ENCODE measurements at places on chromosomes 11 and 22.

- no peak for DNase-seq
Observed at GRCh38 chr22:27247701-27248434, 553.7 kb downstream of the MN1 start.

DNA sequence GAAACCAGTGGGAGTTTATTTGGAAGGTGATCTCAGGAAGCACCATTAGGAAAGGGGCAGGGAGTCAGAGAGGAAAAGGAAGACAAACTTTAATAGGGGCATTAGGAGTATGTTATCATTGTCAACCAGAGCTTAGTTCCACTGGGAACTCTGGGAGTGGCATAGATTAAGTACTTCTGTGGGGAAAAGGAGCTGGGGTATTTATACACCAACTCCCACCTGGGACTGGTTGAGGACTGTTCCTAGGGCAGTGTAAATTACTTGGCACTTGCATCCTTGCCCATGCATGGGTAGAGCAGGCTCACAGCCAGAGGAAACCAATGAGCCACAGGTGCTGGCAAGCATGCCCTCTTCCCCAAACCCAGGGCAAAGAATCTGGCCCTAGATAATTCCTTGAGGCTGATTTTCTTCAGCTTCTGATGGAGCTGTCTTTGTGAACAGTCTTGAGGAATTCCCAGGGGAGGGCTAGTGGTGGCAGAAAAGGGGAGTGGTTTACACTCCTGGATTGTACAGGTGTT, 541.2 kb downstream of the MIAT start:
- no peak for DNase-seq

DNA sequence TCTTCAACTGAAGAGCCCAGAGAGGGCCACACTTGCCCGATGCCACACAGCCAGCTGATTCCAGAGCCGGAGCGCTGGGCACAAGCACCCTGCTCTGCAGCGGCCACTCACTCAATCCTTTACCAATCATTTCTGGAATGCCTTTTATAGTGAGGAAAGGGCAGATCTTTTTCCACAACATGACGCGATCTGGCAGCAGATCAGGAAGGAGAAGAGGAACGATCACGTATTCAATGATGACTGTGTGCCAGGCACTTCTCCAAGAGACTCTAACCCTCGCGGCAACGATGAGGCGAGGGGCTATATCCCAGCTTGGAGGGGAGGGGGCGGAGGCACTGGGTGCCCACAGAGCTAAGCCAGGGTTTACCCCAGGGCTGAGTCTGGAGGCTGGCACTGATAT, 56.3 kb upstream of the TCF20 start:
- no peak for DNase-seq

DNA sequence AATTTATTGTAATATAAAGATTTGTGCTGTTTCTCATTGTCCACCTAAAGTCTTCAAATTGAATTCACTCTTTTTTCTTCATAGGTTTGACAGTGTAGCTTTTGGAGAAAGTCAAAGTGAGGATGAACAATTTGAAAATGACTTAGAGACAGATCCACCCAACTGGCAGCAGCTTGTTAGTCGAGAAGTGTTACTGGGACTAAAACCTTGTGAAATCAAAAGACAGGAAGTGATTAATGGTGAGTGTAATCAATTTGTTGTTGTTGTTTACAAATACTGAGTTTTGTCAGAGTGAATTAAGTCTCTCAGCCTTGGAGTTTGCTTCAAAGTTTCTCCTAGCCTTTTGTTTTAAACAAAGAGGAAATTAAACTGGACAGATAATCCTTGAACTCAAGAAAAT, 53.6 kb upstream of the GRIK4 start:
- DNase-seq: no peak

DNA sequence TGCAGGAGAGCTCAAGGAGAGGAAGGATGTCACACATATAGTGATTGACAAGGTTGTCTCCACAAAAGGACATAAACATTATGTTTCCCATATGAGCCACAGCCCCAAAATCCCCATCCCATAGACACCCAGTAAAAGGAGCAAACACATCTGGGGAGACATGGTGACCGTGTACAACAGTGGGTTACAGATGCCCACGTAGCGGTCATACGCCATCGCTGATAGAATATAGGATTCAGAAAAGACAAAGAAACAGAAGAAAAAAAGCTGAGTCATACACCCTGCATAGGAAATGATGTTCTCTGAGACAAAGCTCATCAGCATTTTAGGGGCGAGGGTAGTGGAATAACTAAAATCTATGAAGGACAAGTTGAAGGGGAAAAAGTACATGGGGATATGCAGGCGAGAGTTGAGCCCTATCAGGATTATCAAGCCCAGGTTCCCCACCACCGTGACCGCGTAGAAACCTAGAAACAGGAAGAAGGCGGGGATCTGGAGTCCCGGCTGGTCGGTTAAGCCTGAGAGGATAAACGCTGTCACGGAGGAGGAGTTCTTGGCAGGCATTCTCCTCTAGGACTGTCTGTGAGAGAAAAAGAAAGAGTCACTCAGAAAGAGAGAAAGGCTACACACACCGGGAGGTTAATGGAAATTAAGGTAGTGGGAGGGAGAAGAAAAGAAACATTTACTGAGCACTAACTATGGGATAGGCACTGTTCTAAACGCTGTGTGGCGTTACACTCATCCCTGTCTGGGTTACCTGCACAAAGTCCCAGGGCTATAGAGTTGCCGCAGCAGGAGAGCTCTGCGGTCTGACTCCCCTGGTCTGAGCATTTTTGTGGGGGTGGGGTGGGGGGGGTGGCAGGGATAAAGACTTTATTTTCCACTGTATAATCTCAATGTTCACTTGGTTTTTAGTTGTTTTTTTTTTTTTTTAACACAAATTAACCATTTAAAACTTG, 36.1 kb upstream of the OR8B8 start:
- DNase-seq: no peak

DNA sequence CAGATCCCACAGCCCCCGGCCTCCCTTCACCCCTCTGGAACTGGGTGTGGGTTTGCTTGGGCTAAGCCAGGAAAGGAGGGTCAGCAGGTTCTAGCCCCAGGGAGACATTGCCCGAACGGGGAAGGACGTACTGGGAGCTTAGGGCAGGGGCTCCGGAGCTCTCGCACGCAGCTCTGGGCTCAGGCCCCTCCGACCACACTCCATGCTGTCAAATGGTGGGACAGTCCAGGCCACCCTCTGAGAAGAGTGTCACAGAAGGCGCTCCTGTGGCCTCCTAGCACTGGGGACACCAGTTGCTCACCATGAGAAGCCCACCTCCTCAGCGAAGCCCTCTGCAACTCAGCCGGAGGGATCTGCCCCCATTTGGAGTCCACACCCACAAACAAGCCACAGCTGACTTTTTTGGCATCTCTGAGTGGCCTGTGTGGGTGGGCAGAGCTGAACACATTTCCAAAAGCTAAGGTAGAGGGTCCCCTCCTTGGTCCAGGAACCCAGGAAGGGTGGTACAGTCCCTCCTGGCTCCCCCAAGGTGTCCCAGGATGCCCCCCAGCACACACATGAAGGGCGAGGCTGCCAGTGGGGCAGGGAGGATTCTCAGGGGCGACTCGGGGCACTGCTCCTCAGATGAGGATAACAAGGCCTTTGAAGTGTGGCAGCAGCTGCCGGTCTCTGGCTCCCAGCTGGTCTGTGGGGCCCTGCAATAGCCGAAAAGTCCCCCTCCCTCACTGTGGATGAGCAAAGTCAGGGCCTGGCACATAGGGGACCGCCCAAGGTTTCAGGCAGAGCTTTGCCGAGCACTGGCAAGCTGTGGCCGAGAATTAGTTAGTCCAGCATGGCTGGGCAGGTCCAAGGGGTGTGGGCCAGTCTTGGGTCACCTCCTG, 13.0 kb upstream of the TEF start:
- DNase-seq: no peak

DNA sequence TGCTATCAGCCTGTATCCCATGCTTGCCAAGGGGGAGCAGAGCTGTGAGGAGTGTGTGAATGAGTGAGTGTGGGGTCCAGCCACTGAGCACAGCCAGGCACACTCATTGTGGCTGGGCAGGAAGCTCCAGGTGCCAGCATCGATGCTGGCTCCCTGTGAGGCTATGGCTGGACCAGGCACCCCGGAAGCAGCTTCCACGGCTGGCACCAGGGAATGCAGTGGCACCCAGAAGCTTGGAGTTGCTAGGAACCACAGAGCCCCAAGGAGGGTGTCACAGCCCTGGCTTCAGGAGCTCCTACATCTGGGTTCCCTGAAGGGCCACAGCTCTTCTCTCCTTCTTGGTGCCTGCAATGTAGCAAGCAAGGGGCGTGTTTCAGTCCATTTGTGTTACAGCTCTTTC, 625.9 kb upstream of the RAG2 start:
- no peak for DNase-seq

GRCh38 chr22:49425356-49425755, 402.3 kb downstream of the BRD1 start:
- no peak for DNase-seq

- DNase-seq: peak; percentile 80
Observed at GRCh38 chr22:37303821-37304274, 21.5 kb downstream of the CYTH4 start.

DNA sequence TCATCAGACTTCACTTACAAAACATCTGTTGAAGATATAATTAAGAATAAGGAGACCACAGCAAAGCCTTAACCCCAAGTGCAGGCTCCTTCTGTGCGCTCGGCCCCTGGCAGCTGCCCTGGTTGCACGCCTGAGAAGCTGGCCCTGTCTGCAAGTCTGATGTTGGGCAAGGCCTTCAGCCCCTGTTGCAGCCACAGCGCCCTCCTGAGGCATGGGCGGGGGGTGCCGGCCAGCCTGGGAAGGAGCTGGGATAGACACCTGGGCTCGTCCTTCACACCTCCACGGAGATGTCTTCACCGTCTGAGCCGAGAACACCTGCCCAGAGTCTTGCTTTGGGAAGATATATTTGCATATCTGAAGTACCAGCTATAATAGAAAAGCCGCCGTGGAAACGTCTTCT, 104.1 kb downstream of the MPPED1 start:
- no peak for DNase-seq

GRCh38 chr11:36447947-36448346, 62.1 kb downstream of the TRAF6 start:
- no peak for DNase-seq

DNA sequence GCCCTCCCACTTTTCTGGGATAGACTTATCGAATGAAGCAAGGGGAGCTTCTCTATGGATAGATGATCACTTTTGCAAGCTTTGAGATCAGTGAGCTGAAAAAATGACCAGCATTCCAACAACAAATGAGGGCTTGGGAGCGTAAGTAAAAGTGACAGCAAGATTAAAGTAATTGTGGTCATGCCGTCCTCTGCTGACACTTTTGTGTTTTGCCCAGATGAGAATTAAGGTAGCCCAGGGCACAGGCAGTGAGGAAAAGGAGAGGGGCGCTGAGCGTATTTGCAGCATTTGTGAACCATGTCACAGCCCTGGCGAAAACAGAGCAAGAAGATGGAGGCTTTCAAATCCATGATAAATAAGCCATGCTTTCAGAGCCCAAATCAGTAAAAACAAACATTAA, 24.6 kb upstream of the TMA7B start:
- DNase-seq: no peak

- no peak for DNase-seq
Observed at GRCh38 chr11:78256962-78257361, 68.2 kb downstream of the USP35 start.

GRCh38 chr22:30969532-30970355, 679 bp downstream of the TUG1 start:
- peak; percentile 39 for DNase-seq

- DNase-seq: no peak
Observed at GRCh38 chr22:23604939-23605712, 25.0 kb upstream of the IGLL1 start.

Measured in CD4-positive, alpha-beta T cell treated with Interleukin-15 for 1 hour (primary cell).